Activated CD8-positive, alpha-beta memory T cell treated with anti-CD3 and anti-CD28 coated beads for 1 hour (primary cell): ENCODE measurements at places on chromosomes 6 and 20.

- no peak for DNase-seq
These were observed 8.3 kb downstream of the SLPI start for GRCh38 chr20:45246109-45246508.

GRCh38 chr20:48128436-48128835, 343.2 kb upstream of the SULF2 start:
- DNase-seq: no peak

DNA sequence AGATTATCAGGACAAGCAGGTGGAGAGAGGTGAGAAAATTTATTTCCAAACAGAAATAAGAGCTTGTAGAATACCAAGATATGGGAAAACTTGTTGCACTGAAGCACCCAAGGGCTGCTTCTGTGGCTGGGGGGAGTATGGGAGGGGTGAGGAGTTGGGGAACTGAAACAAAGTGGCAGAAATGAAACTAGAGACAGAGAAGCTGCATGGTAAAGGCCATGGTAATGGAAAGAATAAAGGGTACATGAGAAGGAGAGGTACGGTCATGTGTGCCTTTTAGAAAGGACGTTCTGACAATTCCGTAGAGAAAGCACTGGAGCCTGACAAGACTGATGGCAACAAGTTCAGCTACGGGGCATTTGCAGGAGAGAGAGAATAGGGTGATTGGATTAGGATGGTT, 51.6 kb upstream of the RIN2 start:
- no peak for DNase-seq

GRCh38 chr6:82413868-82414267, 50.3 kb downstream of the TPBG start:
- DNase-seq: no peak

DNA sequence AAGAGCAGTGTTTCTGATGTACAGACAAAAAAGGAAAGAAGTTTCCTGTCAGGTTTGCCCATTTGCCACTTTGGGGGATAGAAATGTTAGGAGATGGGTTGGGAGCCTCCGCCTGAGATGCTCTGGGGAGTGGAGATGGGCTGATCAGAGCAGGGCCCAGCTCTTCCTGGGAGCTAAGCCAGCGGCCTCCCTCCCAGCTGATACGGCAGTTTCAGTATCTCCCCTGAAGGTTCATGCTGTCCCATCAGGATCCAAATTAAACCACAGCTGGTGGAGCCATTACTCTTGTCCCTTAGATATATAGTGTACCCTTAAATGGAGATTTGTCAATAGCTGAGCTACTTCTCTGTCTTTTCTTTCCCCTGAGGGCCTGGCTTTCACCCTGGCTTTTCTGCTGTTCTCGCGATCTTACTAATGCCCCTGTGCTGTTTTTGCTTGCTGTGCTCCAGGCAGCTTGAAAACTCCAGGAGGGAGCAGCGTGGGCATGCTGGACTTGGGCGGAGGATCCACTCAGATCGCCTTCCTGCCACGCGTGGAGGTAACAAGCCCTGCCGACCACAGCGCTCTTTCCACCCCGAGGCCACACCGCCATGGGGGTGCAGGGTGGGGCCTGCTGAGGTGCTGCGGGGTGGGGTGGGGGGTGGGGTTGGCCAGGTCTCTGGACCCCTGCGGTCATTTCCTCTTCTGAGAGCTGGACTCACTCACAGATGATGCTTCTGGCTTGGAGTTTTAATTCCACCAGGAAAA, 20.9 kb downstream of the ENTPD6 start:
- no peak for DNase-seq

GRCh38 chr6:113805173-113805790, 51.9 kb upstream of the MARCKS start:
- no peak for DNase-seq

DNA sequence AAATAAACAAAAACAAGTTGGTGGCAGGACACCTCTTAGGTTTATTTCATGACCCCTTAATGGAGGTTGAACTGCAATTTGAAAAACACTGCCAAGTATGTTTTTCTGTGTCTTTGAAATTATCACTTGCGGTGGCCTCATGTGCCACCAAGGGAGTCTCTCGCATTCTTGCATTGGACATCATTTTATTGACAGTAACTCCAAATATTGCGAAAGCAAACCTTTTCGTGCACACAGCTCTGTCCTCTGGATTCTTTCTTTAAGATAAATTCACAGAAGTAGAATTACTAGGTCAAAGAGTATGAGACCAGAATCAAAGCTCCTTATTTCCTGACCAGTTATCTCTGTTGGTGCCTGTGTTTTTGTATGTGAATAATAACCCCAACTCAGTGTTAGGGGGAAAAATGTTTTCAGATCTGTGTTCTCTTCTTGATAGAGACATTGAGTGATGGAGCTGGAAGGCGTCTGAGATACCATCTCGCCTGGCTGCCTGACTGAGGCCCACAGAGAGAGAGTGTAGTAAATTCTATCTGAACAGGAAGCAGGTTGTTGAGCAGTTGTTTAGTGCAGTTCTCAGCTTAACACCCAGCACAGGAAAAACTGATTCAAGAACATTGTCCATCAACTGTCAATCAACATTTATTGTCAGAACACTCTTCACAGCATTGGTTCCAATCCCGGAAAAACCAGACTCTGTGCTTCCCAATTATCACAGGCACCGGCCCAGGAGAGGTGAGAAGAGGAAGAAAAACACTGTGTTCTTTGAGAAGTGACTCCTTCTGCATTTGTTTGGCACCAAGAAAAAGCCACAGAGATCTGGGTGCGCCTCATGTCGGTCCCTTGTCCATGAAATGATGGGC, 2.2 kb upstream of the CCDC167 start:
- DNase-seq: no peak

DNA sequence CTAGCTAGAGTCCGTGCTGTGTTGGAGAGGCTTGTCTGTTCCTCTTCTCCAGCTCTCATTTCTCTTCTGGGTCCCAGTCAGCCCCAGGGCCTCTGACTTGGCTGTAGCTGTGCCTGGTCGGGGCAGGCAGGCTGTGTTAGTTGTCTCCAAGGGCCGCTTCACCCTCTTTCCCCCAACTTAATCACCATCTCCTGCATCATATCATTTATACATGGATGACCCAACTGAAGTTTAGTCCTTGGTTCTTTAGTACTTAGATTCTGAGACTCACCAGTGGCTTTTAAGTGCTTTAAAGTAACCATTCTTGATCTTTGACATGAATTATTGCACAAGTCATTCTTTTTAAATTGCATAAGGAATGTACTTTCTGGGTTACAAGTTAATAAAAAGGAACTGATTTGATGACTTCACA, 127.3 kb downstream of the RTN4IP1 start:
- DNase-seq: no peak

GRCh38 chr6:106199331-106199730, 113.2 kb downstream of the PRDM1 start:
- DNase-seq: no peak

DNA sequence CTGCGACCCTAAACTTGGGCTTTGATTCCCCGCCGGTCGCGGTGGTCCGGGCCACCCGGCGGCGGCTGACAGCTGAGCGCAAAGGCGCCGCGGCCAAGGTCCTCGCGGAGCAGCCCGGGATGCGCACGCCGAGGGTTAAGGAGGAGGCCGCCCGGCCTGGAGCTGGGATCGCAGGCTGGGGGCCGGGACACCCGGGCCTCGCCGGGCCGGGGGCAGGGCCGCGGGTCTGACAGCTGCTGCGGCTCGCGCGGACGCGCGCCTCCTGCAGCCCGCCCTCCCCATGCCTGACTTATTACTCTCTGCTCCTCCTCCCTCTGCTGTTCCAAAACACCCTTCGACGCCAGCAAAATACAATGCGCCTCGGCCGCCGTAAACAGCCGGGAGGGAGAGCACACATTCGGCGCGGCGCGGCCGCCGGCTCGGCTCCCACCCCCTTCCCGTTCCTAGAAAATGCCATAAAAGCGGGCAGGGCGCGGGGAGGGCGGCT, 746 bp downstream of the BACH2 start:
- DNase-seq: peak; percentile 30

- DNase-seq: no peak
These were observed 113.0 kb upstream of the EYA4 start for GRCh38 chr6:133128191-133128590.

- no peak for DNase-seq
These were observed 1.4 kb upstream of the TREML4 start for GRCh38 chr6:41226752-41227151.

DNA sequence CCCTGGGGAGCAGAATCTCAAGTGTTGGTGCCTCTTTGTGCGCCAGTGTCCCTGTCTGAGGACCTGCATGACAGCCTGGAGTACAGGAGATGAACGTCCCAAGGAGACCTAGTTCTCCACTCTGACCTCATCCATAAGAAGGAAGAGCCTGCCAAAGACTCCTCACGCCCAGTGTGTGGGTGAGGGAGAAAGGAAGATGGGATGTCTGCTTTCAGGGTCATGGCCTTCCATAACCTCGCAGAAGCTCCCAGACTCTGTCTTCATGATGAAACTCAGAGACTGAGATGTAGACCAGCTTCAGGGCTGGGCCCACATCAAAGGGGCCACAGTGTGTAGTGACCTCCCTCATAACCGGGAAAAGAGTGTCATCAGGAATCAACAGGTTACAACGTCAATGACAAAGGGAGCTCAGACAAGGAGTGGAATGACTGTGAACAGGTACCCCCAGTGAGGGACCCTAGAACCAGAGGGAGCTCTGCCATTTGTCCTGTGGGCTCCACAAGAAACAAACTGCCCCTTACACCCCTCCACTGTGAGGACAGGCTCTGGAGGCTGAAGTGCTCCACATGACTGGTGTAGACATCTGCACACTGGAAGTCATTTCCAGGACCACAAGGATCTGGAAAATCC, 8.1 kb downstream of the HLA-DQB1 start:
- DNase-seq: no peak

DNA sequence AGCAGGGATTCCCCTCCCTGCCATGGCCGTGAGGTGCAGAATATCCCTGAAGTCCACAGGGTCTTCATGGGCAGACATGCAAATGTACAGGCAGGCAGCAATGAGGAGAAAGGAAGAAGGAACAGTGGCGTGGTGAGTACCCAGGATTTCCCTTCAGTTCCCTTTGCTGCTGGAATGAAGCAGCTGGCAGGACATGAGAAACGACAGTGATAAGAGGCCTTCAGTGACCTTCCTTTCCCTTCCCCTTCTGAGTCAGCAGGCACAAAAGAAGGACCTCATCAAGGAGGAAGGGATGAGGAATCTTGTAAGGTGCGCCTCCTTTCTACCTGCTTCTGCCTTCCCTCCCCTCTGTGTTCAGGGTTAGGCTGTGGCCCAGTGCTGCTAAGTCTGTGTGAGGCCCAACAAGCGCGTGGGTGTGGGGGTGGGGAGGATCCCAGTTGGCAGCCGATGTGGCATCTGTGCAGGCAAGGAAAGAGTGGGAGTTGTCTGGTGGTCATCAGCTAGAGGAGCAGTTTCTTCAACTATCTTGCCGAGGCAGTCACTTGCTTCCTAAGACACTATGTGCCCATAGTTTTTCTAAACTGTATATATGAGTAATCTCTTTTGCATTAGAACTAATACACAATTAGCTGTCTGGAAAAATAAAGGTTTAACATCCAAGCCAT, 29.5 kb upstream of the FBXO9 start:
- no peak for DNase-seq

GRCh38 chr20:32681175-32682084, 7.7 kb upstream of the C20orf203 start:
- no peak for DNase-seq

DNA sequence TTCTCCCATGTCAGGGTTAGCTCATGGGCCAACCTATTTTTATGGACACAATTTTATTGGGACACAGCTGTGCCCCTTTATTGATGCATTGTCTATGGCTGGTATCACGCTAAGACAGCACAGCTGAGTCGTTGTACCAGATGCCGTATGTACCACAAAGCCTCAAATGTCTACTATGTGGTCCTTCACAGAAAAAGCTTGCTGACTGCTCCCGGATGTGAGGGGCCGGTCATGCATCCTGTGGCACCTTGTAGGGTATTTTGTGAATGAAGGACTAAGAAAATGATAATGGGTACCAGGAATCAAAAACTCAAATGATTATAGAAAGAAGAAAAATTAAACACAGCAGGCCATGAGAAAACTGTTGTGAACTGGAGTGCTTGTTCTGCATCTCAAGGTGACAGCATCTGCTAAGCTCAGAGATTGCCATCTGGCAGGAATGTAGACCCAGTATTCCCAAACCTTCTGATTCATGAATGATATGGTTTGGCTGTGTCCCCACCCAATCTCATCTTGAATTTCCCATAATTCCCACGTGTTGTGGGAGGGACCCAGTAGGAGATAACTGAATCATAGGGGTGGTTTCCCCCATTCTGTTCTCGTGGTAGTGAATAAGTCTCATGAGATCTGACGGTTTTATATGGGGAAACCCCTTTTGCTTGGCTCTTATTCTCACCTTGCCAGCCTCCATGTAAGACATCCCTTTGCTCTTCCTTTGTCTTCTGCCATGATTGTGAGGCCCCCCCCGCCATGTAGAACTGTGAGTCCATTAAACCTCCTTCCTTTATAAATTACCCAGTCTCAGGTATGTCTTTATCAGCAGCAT, 248.5 kb downstream of the TSHZ2 start:
- no peak for DNase-seq

- DNase-seq: no peak
These were observed 69.5 kb downstream of the CYP39A1 start for GRCh38 chr6:46583081-46583480.
